ENCODE measurements at places on chromosomes 7 and 10.

GRCh38 chr10:27297844-27298521 is 57.4 kb upstream of the ACBD5 start:
- no peak for DNase-seq

DNA sequence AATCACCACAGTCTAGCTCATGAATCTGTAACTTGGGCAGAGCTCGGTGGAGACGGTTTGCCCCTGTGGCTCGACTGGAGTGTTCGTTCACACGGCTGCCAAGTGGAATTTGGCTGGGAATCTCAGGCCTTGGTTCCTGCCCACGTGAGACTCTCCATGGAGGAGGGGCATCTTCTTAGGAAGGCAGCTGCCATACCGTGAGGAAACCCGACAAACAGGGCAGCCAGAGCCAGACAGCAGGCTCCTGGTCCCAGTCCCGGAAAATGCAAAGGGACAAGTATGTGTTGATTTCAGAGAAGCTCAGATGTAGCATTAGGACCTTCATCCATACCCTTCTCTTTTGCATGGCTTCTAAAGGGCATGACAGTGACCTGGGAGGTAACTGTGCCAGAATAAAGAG is 26.6 kb downstream of the AMZ1 start:
- no peak for DNase-seq

GRCh38 chr7:90843472-90843871 is 247.4 kb downstream of the CDK14 start:
- DNase-seq: no peak

- DNase-seq: no peak
These were observed 79.8 kb upstream of the NME8 start for GRCh38 chr7:37768611-37769010.

DNA sequence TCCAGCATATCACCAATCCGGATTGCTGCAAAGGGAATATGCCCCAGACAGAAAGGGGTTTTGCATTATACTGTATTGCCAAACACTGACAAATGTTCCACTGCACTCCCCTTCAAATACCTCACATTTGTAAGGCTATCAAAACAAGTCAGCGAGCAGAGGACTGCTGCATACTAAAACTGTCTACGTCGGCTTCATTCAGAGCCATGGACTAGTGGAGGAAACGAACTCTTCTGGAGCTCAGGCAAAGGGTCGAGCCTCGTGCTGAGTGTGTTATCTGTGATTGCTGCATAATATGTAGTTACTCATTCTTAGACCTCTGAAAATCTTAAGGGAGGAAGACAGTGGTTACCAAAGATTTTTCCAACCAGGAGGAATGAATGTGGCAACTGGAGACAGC is 200.2 kb downstream of the DYNC1I1 start:
- DNase-seq: no peak

Measured in upper lobe of right lung (tissue), 1 donor.